Activated naive CD4-positive, alpha-beta T cell treated with anti-CD3 and anti-CD28 coated beads, Interleukin-2, amount 50 U/mL, for 16 hours (primary cell): ENCODE measurements at places on chromosomes 12 and 14.

DNA sequence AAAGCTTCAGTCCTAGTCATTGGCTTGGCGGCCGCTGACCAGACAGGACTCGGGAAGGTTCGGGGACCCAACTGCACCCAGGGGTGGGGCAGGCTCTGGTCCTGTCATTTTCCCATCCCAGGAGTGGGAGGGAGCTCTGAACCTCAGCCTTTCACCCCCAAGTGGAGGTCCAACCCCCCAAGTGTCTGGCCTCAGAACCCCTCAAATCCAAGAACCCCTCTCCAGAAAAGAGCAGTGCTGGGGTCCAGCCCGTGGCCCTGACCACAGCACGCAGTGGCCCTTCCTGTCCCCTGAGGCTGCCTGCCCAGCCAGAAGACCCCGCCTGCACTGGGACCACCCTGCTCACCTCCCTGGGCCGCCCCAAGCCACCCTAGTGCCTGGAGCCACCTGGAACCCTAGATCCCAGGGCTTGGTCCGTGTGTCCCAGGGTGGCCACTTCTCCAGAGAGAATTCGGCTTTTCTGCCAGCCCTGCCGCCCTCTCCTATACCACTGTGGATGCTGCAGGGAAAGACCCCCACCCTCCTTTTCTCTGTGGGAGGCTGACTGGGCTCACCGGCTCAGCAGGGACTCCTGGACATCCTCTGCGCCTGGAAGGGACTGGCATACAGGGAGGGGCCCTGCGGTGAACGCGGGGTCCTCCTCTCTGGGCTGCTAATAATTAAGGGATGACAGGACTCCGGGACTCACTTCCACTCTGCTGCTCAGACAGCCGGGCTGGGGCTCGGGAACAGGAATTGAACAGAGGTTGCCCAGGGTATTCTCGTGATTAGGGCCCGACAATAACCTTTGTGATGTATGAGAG is 326.9 kb upstream of the SFSWAP start:
- no peak for DNase-seq

DNA sequence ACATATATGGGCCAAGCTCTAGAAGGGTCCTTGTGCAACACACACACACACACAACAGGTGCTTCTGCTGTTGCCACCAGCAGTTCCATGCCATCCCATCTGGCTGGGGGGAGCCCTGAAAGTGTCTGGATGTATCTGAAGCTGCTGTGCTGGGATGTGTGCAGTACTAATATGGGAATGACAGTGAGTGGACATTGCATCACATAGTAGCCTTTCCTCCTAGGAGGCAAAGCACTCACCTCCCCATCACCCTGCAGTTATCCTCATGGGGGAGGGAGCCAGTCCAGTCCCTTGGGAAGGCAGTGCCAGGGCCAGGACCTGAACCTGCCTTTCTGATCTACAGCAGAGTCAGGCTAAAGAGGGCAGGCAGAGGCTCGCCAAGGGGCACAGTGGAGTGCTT is 208.9 kb downstream of the CACNA1C start:
- no peak for DNase-seq

DNA sequence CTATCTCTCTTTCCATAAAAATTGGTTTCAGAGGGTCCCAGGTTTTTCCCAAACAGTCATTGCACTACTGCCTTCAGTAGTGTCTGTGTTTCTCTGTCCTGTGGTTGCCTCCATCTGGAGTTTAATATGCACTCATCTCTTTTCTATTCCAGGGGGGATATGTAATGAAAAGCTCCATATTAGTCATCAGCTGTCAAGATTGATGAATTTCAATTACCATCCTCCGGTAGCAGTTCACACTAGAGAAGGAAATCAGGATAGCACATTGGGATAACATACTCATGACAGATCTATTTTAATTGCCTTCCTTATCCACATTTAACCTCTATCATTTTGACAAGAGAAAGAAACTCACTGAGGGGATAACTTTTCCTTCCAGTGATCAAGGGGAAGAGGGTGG is 589.0 kb upstream of the SEL1L start:
- no peak for DNase-seq

DNA sequence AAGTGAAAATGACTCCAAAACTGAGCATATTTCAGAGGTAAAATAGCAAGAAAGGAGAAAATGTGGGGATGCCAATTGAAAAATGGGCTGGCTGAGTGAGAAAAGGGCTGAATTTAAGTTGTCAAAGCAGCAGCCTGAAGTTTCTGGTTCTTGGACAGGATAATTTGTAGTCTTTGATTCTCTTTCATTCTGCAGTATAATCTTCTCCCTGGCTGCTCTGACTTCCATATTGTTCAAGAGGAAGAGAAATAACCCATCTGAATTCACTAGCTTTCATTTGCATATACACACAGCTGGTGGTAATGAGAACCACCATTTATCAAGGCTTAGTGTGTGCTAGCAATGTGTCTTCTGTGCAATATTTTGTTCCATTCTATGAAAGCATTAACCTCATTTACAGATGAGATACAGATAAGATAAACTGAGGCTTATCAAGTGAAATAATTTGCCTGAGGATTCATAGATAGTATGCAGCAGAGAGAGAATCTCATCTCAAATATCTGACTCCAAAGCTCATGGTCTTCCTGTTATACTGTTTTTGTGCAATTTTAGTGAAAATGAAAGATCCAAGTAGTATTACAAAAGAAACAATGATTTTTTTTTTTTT is 184.2 kb downstream of the TMTC2 start:
- DNase-seq = no peak

DNA sequence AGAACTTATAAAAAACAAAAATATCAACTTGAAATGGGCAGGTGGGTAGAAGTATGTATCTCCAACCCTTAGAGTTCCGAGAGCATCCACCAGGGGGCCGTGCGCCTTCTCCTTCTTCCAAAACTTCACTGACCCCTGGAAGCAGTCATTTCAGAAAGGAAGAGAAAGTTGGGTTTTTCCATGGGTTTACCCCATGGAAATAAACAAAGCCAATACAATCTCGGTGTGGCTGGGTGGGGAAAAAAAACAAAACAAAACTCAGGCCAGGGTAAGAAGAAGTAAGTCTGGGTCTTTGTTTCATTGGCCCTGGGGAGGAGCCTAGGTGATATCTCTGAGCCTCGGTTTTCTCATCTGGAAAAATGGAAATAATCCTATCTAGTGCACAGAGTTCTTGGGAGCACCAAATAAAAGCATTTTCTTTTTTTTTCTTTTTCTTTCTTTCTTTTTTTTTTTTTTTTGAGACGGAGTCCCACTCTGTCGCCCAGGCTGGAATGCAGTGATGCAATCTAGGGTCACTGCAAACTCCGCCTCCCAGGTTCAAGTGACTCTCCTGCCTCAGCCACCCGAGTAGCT is 33.6 kb upstream of the HNF1A start:
- DNase-seq = peak; percentile 70

- no peak for DNase-seq
Observed at GRCh38 chr12:26874501-26875296, 41.7 kb upstream of the ITPR2 start.

DNA sequence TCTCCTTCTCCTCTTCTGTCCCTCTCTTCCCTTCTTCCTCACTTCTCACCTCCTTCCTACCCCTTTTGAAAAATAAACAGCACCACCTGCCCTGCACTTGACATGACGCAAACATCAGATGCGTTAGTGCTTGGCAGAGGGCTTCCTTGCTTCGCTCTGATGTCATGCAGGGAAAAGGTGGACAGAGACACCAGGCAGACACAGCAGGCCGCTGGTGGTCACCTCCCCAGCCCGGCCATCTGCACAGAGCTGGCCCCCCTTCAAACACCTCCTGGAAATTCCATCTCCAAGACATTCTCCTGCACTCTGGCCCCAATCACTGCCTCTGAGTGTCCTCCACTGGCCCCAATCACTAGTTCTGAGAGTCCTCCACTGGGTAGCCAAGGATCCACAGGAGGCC is 353.6 kb downstream of the MED13L start:
- no peak for DNase-seq

DNA sequence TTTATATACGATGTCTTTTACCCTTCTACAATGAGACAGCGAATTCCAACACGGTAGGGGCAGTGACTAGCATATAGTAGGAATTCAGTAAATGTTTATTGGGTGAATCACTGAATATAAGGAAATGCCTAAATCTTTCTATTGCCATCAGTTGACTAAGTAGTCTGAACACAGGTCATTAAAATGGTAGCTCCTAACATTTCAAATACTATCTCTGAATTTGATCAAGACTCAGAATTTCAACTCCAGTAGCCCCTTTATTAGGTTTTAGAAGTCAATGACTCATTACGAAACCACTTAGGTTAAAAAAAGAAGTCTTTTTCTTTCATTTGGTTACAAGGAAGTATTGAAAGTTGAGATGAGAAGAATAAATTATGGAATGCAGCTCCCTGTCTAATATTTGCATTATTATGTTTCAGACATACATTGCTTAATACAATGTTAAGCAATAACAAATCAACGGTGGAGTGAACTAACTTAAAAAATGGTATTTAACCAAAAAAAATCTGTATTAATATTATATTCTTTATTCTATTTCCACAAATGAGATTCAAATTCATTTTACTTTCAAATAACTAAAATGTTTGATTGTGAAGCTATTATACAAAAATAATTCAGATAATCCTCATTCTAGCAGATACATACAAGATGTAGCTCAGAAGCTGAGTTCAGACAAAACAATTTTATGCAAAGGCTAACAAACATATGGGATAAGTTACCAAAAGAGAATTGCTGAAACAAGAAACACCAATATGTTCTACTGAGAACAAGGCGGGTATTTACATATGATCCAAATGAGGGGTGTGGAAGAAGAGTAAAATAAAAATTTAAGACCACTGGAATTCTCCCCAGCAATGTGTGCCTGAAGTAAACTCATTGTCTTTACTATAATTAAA is 302.7 kb downstream of the CEP128 start:
- DNase-seq = no peak

DNA sequence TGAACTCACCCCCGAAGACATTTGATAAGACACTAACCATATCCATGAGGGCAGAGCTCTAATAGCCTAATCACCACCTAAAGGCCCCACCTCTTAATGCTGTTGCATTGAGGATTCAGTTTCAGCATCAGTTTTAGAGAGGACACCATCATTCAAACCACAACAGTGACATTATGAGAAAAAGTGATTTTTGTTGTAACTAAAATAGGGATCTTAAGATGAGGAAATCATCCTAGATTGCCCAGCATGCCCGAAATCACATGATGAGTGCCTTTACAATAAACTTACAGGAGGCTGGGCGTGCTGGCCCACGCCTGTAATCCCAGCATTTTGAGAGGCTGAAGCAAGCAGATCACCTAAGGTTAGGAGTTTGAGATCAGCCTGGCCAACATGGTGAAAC is 9.7 kb upstream of the GLT1D1 start:
- no peak for DNase-seq

DNA sequence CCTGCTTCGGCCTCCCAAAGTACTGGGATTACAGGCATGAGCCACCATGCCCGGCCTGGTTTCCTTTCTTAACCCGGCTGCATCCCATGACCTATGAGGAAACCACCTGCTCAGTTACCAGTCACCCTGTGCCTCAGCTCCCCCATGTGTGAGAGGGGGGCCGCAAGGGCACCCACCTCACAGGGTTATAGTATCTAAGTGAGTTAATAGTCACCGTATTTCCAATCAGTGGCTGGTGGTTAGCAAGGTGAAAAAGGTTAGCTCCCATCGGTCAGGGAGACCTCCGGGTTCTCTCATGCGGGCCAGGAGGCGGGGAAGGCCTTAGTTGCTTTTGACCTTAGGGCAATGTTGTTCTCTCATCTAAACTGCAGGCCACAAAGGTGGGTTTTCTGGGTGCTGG is 6.7 kb downstream of the LRP1 start:
- no peak for DNase-seq

DNA sequence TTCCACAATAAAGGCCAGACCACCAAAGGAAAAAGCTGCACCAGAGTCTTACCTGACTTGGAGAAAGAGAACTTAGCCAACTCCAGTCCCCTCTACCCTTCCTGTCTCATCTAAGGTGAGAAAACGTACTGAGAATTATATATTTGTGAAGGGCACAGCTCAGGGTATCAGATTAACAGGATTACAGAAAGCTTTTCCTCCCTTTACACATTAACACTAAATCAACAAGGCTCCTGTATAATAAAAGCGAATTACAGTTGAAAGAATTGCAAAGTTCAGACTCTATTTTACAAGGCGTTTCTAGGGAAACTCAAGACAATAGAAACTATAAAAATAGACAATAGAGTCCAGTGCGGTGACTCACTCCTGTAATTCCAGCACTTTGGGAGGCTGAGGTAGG is 82.7 kb upstream of the RPL10L start:
- DNase-seq = no peak

DNA sequence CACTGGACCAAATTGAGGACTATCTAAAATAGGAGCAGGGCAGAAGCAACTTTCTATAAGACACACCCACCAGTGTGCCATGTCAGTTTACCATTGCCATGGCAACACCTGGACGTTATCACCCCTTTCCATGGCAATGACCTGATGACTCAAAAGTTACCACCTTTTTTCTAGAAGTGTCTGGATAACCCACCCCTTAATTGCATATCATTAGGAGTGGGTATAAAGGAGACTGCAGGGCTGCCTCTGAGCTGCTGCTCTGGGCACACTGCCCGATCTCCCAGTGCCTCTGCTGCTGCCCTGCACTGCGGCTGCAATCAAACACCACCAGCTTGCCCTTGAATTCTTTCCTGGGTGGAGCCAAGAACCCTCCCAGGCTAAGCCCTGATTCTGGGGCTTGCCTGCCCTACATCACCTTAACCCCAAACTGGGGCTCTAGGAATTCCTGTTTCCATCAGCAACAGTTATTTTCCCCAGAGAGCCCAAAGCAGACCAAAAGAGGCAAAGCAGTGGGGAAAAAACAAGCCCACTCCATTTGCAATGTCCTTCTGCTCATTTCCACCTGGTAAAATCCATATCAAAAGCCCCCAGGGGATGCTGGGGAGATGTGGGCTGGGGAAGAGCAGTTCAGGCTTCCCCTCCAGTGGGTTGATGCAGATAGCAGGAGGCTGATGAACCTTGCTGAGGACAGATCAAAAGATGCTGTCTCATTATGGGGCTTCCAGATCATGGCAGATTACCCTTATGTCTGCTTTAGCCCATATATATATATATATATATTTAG is 129.5 kb upstream of the NCOR2 start:
- DNase-seq = no peak

- no peak for DNase-seq
Observed at GRCh38 chr14:50347521-50347920, 35.4 kb downstream of the DMAC2L start.

DNA sequence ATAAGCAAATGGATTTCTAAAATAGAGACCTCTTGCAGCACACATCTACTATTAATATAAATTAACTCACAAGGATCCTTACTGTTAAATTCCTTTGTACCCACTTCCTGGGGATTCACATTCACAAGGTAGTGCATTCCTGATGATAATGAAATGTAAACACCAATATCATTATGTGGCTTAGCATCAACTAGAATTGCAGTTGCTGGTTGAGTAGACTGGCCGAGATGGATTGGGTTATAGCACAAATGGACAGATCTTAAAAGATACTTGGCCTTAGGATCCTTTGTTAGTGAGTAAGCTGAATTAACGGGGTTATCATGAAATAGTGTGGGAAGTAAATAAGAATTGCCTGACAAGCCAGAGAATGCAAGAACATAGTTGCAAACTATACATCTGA is 369.1 kb downstream of the AEBP2 start:
- DNase-seq = no peak

DNA sequence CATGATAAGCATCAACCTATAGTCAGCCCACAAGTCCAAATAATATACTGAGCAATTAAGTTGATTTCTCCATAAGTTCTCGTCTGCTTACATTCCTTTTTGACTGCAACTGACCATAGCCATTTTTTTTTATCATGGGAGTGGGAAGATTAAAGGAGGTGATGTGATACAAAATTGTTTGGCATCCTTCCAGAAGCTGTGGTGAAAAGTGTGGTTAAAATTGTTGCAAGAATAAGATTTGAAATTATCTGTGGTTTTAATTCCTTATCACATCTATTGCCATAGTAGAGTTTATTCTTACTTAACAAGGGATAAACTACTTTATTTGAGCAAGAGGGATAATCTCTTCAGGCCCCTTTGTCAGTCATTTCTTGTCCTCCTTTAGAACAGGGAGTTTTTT is 50.7 kb downstream of the LIN52 start:
- DNase-seq = no peak
